ENCODE measurements at places on chromosomes 7 and 10.

DNA sequence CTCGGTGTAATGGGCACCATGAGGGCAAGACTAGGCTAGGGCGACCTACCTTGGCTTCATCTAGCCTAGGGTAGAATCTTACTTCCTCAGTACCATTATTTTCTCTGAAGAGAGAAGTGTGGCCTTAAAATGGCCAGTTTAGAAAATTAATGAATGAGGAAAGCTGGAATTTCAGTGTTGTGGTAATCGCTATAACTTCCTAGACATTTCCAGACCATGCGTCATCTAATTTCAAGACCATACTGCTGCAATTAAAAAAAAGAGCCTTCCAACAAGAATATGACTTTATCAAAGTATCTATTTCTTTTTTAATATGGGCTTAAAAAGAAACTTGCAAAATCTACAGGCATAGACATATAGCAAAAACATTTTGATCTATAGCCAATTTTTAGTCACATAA is 68.5 kb downstream of the CPVL start:
- H3K27ac ChIP-seq: no peak overlapping the region
- H3K27me3 ChIP-seq: no peaks in the 10 kb centered on the region
- H3K4me1 ChIP-seq: no peaks in the 10 kb centered on the region
- H3K36me3 ChIP-seq: no peaks in the 10 kb centered on the region

GRCh38 chr7:21999896-22000295 is 54.2 kb upstream of the CDCA7L start:
- no peaks in the 10 kb centered on the region for H3K27me3 ChIP-seq
- no peak for DNase-seq
- H3K4me1 ChIP-seq: no peaks in the 10 kb centered on the region
- H3K4me3 ChIP-seq: no peak overlapping the region

GRCh38 chr10:14116837-14117236 is 213.9 kb downstream of the FRMD4A start:
- no peaks in the 10 kb centered on the region for H3K36me3 ChIP-seq
- no peaks in the 10 kb centered on the region for H3K27me3 ChIP-seq
- no peak for DNase-seq
- no peaks in the 10 kb centered on the region for H3K4me1 ChIP-seq
- no peak overlapping the region for H3K4me3 ChIP-seq

GRCh38 chr7:145868935-145869334 is 247.7 kb upstream of the CNTNAP2 start:
- no peak overlapping the region for H3K27ac ChIP-seq
- H3K4me1 ChIP-seq: no peaks in the 10 kb centered on the region
- no peak for DNase-seq
- no peak overlapping the region for H3K4me3 ChIP-seq

- H3K4me1 ChIP-seq: peaks cover 14% of the 10 kb centered on the region
- H3K4me3 ChIP-seq: peak overlapping the region; percentile 47
- peak; percentile 71 for DNase-seq
- no peak overlapping the region for H3K27ac ChIP-seq
- no peaks in the 10 kb centered on the region for H3K36me3 ChIP-seq
- peaks cover 10% of the 10 kb centered on the region for H3K27me3 ChIP-seq
Observed at GRCh38 chr7:100894860-100895700, 608 bp downstream of the ACHE start.

- no peaks in the 10 kb centered on the region for H3K4me1 ChIP-seq
- H3K27ac ChIP-seq: no peak within 1 kb of the TSS
- no peaks in the 10 kb centered on the region for H3K27me3 ChIP-seq
- DNase-seq: no peak
Observed at GRCh38 chr7:54541669-54542625, at the start of gene VSTM2A. Gene VSTM2A, plus strand, starts transcription at chr7:54542375. Its CDS starts 356 bp downstream, at chr7:54542731.

DNA sequence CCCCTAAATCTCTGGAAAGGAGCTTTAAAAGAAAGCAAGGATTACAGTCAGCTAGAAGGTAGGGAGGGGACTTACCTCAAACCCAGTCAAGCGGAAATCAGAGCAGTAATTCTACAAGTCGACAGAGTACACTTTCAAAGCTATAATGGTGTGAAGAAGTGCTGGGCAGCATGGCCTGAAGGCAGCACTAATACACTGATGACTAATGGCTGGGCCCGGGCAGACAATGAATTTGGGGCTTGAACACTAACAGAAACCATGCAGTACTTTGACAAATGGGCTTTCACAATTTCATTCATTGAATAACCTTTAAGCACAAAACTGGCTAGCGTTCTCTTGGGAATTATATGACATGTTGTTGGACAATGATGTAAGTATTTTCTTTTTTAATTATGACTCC is 4.7 kb downstream of the GLI3 start:
- H3K4me1 ChIP-seq: no peaks in the 10 kb centered on the region
- no peak overlapping the region for H3K4me3 ChIP-seq
- H3K36me3 ChIP-seq: no peaks in the 10 kb centered on the region
- peaks cover 3% of the 10 kb centered on the region for H3K27me3 ChIP-seq
- H3K27ac ChIP-seq: no peak overlapping the region

DNA sequence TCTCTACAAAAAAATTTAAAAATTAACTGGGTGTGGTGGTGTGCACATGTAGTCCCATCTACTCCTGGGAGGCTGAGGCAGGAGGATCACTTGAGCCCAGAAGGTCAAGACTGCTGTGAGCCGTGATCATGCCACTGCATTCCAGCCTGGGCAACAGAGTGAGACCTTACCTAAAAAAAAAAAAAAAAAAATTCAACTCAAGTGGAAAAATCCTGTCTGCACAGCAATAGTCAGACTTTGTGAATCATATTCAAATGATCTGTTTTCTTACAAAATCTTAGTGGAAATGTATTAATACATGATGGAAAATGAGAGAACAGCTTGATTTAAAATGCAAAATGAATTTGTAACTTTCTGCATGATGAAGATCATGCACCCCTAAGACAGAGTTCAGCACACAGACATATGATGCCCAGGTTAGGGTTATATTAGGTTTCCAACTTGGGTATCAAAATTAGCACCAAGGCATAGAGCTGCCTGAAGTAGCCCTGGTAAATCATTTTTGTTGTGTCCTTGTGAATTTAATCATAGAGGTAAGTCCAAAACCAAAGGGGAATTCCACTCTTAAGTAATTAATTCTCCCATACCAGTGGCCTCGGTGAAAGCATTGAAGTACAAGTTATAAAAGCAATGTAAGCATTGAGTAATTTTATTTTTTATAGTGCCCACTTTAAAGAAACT is 93.8 kb downstream of the ADD3 start:
- peaks cover 8% of the 10 kb centered on the region for H3K4me1 ChIP-seq
- H3K27ac ChIP-seq: no peak overlapping the region
- H3K27me3 ChIP-seq: no peaks in the 10 kb centered on the region
- H3K4me3 ChIP-seq: no peak overlapping the region

- H3K27me3 ChIP-seq: no peaks in the 10 kb centered on the region
- no peak for DNase-seq
- H3K27ac ChIP-seq: peak overlapping the region; percentile 98
- H3K4me3 ChIP-seq: peak overlapping the region; percentile 81
- no peaks in the 10 kb centered on the region for H3K36me3 ChIP-seq
Observed at GRCh38 chr10:63133821-63134557, 861 bp downstream of the NRBF2 start.

DNA sequence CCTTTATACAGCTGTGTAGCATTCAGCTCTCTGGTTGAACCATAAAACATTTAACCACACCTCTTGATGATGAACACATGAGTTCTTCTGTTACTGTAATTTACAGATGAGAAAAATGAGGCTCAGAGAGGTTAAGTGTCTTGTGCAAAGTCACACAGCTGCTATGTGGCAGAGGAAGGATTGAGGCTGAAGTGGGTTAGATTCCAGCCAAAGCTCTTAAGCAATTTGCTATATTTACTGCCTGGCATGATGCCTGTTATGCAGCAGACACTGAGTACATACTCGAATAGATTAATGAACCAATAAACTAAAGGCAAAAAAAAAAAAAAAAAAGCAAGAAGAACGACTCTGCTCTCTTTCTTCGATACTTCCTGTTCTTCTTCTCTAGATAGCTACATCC is 35.7 kb downstream of the GFRA1 start:
- H3K27ac ChIP-seq: no peak overlapping the region
- no peak for DNase-seq
- no peaks in the 10 kb centered on the region for H3K36me3 ChIP-seq
- no peaks in the 10 kb centered on the region for H3K4me1 ChIP-seq

DNA sequence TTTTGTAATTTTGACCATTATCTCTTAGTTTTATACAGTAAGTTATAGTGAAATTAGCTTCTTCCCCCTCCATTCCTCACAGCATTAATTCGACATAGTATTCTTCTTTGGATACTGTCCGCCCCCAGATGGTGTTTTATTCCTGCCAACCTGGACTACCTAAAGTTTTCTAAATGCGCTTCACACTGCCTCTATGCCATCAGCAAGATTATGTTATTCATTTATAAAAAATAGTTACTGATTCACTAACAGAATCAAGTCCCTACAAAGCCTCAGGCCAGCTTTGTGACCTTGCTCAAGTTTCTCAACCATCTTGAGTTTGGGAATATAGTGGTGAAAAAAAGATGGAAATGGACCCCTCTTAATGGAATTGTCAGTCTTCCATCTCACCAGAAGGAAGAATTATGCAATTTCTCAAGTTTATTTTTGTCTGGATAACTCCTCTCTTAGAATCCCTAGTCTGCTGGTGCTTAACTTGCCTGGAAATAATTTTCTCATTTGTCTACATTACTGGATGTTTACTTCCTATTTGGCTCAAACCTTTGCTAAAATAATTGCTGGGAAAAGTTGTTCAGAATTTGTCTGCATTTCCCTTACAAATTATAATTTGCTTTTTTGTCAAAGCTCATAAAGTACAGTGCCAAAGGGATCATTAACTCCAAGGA is 16.7 kb upstream of the FGL2 start:
- H3K36me3 ChIP-seq: no peaks in the 10 kb centered on the region
- H3K27ac ChIP-seq: no peak overlapping the region
- H3K4me3 ChIP-seq: no peak overlapping the region
- DNase-seq: no peak

- H3K4me3 ChIP-seq: no peak overlapping the region
- H3K27me3 ChIP-seq: no peaks in the 10 kb centered on the region
- no peaks in the 10 kb centered on the region for H3K4me1 ChIP-seq
- no peak overlapping the region for H3K27ac ChIP-seq
- no peak for DNase-seq
Observed at GRCh38 chr10:86692023-86692514, 23.8 kb downstream of the LDB3 start.

DNA sequence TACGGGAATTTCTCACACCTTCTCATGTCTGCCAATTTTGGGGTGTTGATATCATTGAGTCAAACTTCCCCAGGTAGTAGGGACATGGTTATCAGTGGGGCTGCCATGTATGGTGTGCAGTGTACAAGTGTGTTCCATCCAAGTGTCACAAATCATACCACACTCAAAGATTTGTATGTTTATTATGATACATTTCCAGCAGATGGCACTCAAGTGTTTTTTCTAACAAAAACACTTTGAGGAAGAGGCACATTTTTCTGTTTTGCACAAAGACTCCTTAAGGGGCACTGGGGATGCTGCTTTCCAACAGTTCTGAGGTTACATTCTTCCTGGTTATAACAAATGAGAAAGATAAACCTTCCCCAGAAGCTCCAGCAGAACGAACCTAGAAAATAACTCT is 414.5 kb downstream of the REEP3 start:
- no peaks in the 10 kb centered on the region for H3K36me3 ChIP-seq
- no peak for DNase-seq
- no peaks in the 10 kb centered on the region for H3K27me3 ChIP-seq
- H3K27ac ChIP-seq: no peak overlapping the region
- no peak overlapping the region for H3K4me3 ChIP-seq

GRCh38 chr10:49598986-49599385 is 11.1 kb upstream of the SLC18A3 start:
- H3K27ac ChIP-seq: no peak overlapping the region
- H3K36me3 ChIP-seq: no peaks in the 10 kb centered on the region
- no peaks in the 10 kb centered on the region for H3K4me1 ChIP-seq
- no peak for DNase-seq
- no peak overlapping the region for H3K4me3 ChIP-seq
- H3K27me3 ChIP-seq: no peaks in the 10 kb centered on the region

DNA sequence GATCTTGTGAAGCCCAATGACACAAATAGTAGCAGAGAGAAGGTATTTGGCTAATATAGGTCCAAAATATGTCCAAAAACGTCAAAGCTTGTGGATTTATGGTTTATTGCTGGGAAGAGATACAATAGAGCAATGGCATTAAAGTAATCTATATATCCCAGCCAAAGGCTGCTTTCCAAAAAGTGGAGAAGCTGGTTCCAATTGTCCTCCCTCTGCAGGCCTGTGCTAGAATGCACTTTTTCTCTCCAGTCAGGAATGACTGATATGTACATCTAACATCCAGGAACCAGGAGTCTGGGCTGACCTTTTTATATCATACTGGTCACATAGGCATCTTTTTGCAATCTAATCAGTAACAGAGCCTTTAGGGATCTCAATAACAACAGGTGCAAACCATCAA is 167.1 kb upstream of the FAM3C start:
- no peaks in the 10 kb centered on the region for H3K27me3 ChIP-seq
- no peak overlapping the region for H3K4me3 ChIP-seq
- H3K36me3 ChIP-seq: no peaks in the 10 kb centered on the region
- no peak for DNase-seq
- no peaks in the 10 kb centered on the region for H3K4me1 ChIP-seq
- H3K27ac ChIP-seq: no peak overlapping the region

- no peaks in the 10 kb centered on the region for H3K4me1 ChIP-seq
- DNase-seq: no peak
- no peak overlapping the region for H3K4me3 ChIP-seq
- H3K36me3 ChIP-seq: no peaks in the 10 kb centered on the region
Observed at GRCh38 chr10:82692458-82692857, 817.5 kb downstream of the NRG3 start.

- H3K27me3 ChIP-seq: no peaks in the 10 kb centered on the region
- H3K4me3 ChIP-seq: no peak overlapping the region
- no peaks in the 10 kb centered on the region for H3K4me1 ChIP-seq
- H3K36me3 ChIP-seq: peaks cover 11% of the 10 kb centered on the region
- no peak overlapping the region for H3K27ac ChIP-seq
- DNase-seq: no peak
Observed at GRCh38 chr7:151491859-151492258, 27.8 kb downstream of the RHEB start.

DNA sequence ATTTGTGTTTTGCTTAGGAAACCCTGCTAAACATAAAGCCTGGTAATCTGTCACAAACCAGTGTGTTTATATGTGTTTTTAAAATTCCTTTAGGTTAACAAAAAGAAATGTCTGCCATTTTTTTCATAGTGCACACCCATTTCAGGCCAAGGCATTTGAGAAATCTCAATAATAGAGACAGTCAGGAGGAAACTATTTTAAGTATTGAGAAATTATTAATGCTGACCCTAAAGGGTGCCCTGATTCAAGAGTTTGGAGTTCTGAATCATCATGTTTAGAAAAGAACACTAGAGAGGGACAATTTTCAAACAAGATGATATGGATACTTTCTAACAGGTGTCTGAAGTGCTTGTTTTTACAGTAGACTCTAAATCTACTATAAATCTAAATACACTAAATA is 28.7 kb downstream of the MALRD1 start:
- no peaks in the 10 kb centered on the region for H3K27me3 ChIP-seq
- H3K36me3 ChIP-seq: no peaks in the 10 kb centered on the region
- H3K27ac ChIP-seq: no peak overlapping the region
- H3K4me1 ChIP-seq: no peaks in the 10 kb centered on the region
- no peak for DNase-seq
- H3K4me3 ChIP-seq: no peak overlapping the region

All from naive thymus-derived CD4-positive, alpha-beta T cell (primary cell).